Omental fat pad (tissue), 4 donors: ENCODE measurements at places on chromosomes 13 and 19. TPM values are rescaled to one million over a fixed set of nuclear protein-coding genes. Genes with fewer than 3 reads are reported as not detected.

DNA sequence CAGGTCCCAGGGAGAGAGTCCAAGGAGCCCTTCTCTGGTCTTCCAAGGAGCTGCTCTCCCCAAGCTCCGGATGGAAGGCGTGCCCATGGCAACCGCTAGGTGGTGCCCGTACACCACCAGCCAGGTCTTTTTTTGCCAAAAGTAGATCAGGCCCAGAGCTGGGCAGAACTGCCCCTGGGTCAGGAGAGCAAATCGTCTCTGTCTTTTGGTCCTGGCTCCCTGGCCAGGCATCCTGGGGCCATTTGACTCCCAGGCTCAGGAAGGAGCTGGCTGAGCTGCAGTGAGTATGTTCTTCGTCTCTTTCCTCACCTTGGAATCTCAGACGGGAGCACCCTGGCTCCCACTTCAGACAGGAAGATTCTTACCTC lies 24.6 kb upstream of the BCL3 start:
- DNase-seq: peak; percentile 60

DNA sequence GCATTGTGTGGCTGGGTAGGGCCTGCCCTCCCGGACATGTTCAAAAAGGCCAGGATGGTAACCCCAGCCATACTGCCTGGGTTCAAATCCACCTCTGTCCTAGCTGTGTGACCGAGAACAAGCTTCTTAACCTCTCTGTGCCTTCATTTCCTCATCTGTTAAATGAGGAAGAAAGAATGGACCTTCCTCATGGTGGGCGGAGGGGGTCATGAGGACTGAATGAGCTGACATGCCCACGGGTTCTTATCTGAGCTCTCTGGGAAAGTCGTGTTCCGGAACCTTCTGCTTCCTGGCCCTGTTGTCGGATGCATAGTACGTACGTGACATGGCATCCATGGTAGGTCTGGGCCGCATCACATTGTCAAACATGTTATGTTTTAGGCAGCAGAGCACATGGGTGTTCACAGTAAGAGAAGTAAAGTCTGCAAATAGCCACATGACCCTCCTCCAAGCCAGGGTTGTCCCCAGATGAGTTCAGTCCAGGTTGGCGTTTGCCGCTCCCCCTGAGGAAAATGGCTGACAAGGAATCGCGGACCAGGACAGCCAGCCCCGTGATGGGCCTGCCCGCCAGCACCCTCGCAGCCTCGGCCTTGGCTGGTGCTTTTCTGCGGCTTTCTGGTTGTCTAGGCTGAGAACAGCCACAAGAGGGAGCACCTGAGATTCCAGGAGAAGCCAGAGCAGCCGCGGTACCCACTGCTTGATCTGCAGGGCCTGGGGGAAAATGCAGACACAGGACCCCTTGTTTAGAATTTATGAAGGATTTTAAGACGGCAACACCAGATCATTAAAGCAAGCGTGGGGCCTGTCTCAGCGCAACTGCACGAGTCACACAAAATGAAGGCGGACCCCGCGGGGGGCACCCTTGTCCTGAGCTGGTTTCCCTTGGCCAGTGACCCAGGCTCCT lies 2.4 kb upstream of the NTN5 start:
- peak; percentile 64 for DNase-seq

- DNase-seq: no peak
These were observed 48.4 kb downstream of the SERP2 start for GRCh38 chr13:44421853-44422525.

DNA sequence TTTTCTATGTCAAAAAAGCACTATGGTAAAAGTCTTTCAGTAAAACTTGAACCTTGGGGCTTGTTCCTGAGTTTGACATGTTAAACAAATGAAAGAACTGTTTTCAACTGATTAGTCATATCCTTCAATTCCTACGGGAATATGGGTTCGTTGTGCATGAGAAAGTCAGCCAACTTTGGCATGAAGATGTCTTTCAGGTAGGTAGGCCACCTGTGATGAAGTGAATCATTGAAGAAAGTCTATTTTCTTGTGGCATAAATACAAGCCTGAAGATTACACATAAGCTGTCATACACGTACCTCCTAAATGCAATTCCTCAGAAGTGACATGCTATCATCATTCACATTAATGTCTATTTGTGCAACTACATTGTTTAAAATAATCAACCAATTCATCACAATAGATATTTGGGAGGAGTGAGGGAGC lies 513.0 kb downstream of the IRS2 start:
- no peak for DNase-seq

PTPRH gene
- total RNA-seq: 9.8 TPM
